ENCODE measurements at places on chromosomes 2 and 18.

DNA sequence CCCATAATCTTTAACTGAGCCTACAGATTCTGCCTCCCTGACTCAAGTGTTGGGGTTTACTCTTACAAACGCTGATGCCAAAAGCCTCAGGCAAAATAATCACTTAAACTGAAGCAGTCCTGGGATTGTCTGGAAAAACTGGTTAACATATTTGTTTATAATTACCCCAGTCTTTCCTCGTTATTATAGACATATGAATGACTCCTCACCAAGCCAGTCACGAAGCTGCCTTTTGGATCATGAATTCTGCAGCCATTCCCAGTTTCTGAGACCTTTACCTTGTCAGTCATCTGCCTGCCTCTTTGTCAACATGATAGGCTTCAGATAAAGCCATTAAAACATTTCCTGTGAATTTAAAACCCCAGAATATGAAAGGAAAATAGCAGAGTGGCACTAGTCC lies 46.4 kb downstream of the MREG start:
- no peak for DNase-seq

- DNase-seq = no peak
Observed at GRCh38 chr2:230955163-230955737, 30.2 kb upstream of the GPR55 start.

GRCh38 chr2:237351046-237351445 lies 62.9 kb downstream of the COL6A3 start:
- DNase-seq = no peak

- no peak for DNase-seq
Observed at GRCh38 chr2:74632939-74633312, 15.2 kb downstream of the M1AP start.

DNA sequence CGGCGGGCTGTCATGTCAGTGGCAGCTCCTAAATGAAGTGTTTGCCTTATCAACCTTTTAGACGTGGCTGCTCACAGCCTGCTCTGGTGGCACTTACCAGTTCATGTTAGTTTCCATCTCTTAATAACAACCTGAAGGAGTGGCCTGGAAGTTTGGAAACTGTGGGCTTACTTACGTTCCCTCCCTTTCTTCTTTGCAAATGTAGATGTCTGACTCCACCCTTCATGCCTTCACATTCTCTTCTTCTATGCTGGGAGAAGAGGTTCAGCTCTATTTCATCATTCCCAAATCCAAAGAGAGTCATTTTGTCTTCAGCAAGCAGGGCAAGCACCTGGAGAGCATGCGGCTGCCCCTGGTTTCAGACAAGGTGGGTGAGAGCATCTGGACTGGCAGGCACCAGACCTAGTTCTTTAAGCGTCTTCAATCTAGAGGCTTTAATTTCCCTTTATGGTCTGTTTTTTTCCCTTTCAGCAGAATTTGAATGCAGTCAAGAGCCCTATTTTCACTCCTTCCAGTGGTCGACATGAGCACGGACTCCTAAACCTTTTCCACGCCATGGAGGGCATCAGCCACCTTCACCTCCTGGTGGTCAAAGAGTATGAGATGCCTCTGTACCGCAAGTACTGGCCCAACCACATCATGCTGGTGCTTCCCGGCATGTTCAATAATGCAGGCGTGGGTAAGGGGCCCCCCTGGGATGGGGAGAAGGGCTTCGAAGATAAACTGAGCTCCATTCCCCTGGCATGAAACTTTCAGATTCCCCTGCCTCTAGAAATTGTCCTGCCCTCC lies 92.4 kb downstream of the ESCO1 start:
- no peak for DNase-seq

Data from posterior cingulate gyrus (tissue), 11 donors.